CD8-positive, alpha-beta memory T cell (primary cell): ENCODE measurements at places on chromosomes 4 and X. TPM values are rescaled to one million over a fixed set of nuclear protein-coding genes. Genes with fewer than 3 reads are reported as not detected.

- DNase-seq = no peak
Measured at GRCh38 chrX:132508834-132509233, 20.0 kb upstream of the MBNL3 start.

DNA sequence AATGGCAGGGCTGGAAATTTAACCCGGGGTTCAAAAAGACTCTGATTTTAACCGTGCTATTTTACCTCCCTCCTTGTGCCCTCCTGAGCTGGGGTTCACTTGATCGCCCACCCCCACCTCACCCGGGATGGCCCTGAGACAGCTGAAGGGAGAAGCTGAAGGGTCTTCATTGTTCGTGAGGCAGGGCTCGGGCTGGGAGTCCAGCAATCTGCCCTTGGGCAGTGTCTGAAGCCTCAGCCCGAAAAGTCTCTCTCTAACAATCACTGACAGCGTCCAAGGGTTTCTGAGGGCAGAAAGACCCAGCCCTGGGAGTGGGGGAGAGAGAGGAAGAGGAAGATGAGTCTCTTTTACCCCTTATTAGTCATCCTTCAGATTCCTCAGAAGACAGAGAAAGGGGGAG lies 39.4 kb upstream of the PHOX2B start:
- DNase-seq = no peak

DNA sequence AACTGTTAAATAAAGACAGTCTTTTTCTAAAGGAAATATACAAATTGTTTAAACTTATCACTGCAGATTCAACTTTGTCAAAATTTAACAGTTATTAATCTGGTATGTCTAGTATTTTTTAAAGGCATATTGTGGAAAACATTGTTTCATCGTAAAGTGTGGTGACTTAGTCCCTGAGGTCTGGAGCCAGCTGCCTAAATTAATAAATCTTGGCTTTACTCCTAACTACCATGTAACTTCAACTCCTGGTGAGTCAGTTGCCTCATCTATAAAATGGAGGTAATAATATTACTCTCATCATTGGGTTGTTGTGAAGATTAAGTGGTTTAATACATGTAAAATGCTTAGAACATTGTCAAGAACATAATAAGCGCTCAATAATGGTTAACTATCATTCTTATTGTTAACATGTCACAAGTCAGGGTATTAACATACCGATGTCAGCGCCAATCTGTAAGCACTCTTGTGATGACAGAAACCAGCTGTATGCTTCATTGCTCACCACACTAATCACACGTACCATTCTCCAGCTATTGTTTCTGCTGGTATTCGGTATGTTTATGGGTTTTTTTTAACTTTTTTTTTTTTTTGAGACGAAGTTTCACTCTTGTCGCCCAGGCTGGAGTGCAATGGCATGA lies 14.1 kb upstream of the SMIM43 start:
- DNase-seq = no peak

- no peak for DNase-seq
Measured at GRCh38 chr4:165403048-165403447, 24.2 kb downstream of the CPE start.

DNA sequence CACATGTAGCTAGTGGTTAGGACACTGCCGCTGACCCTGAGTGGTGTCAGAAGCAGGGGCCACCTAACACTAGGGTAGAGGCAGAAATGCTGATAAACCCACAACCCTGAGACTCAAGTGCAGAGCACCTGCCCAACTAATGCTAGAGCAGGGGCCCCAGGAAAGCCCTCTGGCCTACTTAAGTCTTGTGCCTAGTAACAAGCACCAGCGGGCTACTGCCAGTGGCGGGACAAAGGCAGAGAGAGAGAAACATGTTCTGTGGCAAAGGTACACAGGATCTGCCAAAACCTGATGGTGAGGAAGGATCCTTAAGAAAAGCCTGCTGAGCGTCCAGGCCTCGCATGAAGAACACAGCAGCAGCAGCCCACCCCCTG lies 172.4 kb downstream of the PRDM5 start:
- DNase-seq = no peak

DNA sequence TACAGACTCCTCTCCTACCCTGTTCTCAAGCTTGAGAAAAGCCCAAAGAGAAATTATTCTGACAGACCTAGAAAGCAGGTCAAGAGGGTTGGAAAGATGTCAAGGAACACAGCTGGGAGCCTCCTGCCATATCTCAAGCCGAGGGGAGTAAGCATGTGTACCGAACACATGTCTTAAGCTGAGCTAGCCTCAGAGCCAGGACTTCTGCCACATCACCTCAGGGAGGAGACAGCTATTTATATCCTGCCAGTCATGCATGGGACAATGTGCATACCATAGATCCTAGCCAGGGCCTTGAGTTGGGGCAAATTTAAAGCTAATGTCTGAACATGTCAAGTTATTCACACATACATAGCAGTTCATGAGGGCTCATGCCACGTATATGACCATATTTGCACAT lies 11.8 kb downstream of the TMEM31 start:
- no peak for DNase-seq

USP17L28 gene
- not detected for total RNA-seq
